Right forelimb (tissue), 1 donor: ENCODE measurements at places on chromosomes 2 and 18.

GRCh38 chr18:52605345-52605744 lies 265.3 kb downstream of the DCC start:
- DNase-seq = no peak

DNA sequence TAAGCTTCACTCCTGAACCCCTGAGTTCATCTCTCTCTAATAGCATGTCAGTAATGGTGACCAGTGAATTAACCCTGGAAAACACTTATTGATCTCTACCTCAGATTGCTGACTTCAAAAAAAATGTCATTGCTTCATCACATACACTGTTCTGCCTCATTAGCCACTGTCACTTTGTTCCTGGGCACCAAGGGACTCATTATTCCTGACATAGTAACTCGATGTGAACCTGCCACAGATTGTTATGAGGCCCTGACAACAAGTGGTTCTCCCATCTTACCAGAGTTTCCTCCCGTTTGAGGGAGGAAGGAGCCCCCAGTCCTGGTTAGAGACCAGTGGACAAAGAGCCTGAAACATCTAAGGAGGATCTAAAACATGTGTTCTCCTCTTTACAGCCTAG lies 403.3 kb upstream of the SMIM21 start:
- no peak for DNase-seq

DNA sequence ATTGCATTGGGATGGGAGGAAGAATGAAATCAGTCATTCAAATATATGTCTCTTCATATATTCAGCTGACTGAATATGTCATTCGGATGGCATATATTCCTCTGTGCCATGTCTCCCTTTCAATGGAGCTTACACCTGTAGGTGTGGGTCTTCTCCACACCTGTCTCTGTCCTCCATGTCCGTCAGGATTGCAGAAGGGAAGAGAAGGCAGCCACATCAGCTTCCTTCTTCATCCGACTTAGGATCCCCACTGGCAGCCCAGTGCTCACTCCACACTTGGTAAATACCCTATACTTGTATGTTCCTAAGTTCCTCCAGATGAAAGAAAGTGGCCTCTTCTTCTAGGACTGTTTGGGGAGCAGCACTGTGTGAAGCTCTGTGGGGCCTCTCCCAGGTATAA lies 250.1 kb downstream of the BCL2 start:
- DNase-seq = no peak

DNA sequence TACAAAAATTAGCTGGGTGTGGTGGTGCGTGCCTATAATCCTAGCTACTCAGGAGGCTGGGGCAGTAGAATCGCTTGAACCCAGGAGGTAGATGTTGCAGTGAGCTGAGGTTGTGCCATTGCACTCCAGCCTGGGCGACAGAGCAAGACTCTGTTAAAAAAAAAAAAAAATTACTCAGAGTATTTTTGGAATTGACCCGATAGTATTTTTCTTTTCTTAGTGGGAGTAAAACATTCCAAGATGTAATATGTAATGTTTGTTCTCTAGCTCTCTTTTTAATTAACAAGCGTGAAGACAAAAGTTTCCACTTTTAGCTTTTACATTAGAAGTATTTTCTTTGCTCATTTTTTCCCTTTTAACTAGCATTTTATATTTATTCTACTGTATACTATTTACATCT lies 12.0 kb upstream of the TMEM18 start:
- DNase-seq = no peak

DNA sequence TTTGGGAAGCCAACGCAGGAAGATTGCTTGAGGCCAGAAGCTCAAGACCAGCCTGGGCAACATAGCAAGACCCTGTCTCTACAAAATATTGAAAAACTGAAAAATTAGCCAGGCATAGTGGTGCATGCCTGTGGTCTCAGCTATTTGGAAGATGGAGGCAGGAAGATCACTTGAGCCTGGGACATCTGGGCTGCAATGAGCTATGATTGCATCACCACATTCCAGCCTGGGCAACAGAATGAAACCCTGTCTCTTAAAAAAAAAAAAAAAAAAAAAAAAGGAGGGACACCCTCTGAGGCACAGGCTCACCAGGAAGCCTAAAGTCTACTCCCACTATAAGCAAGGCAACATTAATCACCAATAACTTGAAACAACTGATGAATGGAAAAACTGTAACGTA lies 151.1 kb downstream of the CCDC148 start:
- DNase-seq = no peak

- no peak for DNase-seq
These were observed 9.2 kb upstream of the PAIP2B start for GRCh38 chr2:71235930-71236587.

DNA sequence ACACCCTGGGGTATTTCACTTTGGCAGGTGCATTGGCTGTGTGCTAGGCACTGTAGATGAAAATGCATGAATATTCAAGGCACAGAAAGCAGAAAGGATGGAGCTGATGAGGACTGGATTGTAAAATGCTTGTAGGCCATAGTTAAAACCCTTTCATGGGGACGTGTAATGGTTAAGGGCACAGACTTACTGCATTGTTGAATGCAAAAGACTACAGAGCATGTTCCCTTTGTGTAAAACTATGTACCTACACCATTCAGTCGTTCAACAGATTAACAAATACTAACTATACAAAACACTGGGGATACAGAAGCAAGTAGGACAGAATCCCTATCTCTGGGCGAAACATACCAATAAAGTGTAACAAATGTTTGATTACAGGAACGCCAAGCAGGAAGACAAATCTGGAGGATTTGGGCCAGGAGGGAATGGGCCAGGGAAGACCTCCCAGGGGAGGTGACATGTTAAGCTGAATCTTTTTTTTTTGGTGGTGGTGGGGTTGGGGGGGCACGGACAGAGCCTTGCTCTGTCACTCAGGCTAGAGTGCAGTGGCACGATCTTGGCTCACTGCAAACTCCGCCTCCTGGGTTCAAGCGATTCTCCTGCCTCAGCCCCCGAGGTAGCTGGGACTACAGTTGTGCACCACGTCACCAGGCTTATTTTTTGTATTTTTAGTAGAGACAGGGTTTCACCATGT lies 19.6 kb upstream of the ROCK2 start:
- DNase-seq = no peak

DNA sequence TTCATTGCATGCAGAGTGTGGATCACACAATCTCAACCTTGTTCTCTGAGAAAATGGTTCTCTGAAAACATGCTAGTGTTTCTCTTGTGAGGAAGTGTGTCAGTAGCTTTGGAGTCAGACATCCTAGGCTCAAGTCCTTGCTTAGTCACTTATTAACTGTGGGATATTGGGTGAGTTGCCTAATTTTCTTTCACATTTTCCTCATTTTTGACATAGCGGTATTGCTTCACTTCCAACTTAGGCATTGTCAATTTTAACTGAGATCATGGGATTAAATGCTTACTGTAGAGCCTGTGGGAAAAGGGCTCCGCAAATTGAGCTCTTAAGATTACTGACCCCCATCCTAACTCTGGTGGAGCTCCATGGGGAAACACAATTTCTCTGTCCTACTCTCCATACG lies 622.2 kb downstream of the CNTNAP5 start:
- no peak for DNase-seq
